ENCODE measurements at places on chromosomes 4 and X.

GRCh38 chr4:16007471-16008095 lies 44.6 kb upstream of the FGFBP2 start:
- no peak for DNase-seq

DNA sequence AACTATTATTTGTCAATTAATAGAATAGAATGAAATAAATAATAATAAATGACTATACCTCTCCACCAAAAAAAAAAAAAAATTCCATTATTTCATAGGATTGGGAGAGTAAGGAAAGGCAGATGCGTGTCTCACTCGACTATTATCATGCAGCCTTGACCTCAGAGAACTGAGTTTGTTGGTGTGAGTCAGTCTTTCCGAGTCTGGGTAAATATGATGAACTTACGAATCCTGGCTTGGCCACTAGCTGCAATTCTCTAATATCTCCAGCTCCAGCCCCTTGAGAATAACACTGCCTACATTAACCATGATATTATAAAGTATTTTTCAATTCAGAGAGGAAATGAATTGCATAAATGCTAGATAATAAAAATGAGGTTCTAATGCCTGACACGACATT lies 46.6 kb upstream of the DHX15 start:
- no peak for DNase-seq

GRCh38 chr4:99300934-99301333 lies 10.1 kb upstream of the ADH1A start:
- DNase-seq, result no peak

- DNase-seq, result no peak
Measured at GRCh38 chr4:5266991-5267390, 215.7 kb downstream of the STK32B start.

DNA sequence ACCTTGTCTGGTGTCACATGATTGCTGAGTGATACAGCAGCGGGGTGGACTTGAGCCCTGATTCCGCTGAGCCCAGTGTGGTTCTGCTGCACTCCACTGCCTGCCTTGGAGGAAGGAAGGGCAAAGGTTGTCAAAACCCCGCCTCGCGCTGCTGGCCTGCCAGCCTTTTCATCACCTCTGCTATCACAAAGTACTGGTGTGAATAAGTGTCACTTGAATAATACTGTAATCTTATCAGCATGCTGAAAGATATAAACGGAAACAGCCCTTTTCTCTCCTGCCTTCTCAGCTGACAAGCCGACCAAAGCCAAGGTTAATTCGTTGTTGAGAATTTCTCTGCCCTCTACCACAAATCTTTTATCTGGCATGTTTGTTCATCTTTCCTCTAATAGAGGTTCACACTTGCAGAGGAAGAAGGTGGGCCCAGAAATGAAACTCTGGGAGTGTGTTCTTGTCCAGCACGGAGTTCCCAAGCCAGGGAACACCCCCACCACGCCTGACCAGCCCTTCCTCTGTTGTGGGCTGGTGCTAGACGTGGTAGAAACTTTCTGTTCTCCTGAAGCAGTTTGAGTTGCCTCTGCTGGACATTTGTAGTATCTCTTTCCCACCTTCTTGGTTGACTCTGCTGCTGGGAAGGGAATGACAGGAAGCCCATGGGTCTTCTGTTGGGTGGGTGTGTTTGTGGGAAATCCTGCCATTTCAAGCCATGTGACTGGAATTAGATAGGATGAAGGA lies 21.5 kb downstream of the FHDC1 start:
- no peak for DNase-seq

DNA sequence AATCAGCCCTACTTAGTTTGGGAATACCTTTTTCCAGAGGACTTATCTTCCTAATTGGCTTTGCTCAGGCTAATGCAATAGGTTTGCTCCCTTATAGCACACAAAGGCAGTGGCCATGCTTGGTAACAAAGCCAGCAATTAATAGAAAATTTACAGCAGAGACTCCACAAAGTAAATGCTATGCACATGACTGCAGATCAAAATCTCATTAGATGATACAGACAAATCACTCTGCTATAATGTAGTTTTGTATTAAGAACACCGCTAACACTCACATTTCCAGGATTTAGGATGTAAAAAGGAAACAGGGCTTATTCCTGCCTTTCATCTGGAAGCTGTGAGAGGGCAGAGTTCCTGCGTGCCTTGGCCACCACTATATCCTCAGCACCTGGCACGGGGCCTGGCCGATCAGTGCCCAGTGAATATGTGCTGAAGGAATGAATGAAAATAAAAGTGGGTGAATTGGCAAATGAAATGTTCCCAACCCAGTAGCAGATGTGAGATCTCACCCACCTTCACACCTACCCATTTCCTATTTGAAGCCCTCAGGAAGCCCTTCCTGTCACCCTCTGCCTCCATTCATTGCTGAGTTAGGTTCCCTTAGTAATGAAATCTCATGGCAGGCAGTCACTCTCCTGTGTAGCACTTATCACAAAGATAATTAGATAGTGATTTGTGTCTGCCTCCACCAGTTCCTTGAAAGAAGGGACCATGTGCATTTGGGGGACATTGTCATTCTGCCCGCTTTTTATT lies 5.1 kb downstream of the SEPTIN6 start:
- DNase-seq, result no peak

GRCh38 chr4:68124262-68124661 lies 5.4 kb downstream of the TMPRSS11F start:
- no peak for DNase-seq

DNA sequence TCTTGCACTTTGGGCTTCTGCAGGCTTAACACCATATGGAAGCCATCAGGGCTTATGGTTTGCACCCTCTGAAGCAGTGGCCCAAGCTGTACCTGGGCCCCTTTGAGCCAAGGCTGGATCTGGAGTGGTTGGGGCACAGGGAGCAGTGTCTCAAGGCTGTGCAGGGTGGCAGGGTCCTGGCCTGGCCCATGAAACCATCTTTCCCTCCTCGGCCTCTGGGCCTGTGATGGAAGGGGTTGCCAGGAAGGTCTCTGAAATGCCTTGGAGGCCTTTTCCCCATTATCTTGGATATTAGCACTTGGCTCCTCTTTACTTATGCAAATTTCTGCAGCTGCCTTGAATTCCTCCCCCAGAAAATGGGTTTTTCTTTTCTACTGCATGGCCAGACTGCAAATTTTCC lies 134.7 kb upstream of the USP9X start:
- no peak for DNase-seq

DNA sequence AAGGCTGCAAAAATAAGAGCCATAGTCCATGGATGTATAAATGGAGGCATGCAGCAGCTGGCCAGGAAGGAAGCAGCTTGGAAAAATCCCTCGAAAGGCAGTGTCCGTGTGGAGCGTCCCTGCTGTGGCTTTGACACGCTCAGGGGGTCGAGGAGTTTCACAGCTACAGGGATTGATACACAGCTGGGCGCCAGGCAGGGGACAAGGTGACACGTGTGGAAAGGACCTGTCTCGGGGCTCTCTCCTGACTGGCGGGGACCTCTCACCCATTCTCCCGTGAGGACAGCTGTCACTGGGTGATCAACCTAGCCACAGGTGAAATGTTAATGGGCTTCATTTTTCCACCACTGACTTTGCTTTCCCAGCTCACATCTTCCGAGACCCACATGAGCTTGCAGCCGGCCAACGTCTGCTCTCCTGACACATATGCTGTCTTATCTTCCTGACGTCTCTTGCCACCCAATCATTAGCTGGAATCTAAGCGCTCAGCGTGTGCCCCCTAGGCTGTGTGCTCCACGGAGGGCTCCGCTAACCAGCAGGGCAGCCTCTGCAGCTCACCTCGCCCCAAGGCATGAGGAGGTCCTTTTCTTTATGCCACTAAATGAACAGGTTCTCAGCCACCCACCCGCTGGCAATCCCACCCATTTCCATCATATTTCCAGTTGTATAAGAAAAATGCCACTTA lies 89.4 kb upstream of the AFAP1 start:
- no peak for DNase-seq

- no peak for DNase-seq
Measured at GRCh38 chr4:102598762-102599374, 97.7 kb downstream of the NFKB1 start.

DNA sequence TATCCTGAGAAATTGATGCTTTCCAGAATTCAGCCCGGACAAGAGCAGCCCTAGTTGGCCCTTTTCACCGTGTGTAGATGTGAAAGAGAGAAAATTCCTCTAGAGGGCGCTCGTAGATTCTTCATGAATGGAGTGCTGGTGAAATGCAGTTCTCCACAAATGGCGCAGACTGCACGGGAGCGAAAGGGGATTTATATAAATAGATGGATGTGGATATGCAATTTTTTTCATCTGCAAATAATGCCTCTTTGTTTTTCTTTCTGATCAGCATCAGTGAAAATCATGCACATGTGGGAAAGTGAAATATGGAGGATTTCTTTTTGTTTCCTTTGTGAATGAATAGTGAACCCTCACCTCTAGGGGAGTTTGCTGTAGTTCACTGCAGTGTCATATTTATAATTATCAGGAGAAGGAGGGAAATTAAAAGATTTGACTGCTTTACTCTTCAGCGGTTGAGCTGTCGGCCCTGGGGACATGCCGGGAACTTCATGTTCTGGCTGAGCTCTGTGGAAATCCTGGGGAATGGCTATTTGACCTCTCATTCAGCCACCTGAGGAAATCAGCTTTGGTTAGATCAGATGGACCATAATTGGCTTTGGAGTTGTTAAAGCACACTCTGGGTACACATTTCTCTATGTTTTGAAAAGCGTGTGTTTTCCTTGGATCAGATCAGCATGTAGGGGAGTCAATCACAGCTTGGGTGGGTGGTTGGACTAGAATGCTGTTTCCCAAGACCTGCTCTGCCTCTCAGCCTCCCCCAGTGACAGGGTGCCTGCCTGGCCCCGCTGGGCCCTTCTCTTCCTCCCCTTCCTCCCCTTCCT lies 115.0 kb upstream of the SHISA3 start:
- no peak for DNase-seq

DNA sequence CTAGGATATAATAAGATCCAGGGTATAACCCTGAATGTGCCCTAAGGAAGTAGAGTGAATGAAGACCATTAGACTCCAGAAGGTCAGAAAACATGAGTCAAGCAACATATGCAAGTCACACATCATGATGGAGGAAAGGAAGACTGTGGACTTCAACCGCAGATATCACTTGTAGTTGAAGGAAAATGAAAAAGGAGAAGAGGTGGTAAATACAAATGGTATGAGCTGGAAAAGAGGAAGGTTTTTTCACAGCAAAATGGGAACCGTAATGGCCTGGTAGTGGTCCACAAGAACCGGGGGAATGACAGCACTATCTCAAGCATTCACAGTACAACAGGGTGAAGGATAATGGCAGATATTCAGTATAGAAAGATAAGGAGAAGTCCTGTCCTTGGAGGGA lies 5.2 kb upstream of the SCFD2 start:
- no peak for DNase-seq

DNA sequence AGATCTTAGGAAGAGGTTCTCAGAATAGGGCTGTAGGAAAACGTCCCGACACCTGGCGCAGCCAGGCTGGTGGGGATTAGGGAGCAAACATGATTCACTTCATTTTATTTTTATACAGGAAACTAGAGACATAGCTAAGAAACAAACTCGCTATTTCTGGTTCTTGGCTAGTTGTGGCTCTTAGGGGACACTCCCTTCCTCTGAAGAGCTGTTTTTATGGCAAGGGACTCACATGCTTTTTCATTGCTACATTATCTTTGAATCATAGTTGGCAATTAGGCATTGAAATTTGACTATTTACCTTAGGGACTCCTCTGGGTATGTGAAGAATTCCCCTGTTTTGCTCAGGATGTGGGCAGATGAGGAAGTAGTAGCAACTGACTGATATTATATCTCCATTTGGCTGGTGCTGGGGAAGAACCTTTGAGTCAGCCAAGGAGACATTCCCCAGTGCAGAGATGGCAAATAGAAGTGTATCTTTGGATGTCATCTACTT lies 174.5 kb downstream of the SMIM20 start:
- no peak for DNase-seq

DNA sequence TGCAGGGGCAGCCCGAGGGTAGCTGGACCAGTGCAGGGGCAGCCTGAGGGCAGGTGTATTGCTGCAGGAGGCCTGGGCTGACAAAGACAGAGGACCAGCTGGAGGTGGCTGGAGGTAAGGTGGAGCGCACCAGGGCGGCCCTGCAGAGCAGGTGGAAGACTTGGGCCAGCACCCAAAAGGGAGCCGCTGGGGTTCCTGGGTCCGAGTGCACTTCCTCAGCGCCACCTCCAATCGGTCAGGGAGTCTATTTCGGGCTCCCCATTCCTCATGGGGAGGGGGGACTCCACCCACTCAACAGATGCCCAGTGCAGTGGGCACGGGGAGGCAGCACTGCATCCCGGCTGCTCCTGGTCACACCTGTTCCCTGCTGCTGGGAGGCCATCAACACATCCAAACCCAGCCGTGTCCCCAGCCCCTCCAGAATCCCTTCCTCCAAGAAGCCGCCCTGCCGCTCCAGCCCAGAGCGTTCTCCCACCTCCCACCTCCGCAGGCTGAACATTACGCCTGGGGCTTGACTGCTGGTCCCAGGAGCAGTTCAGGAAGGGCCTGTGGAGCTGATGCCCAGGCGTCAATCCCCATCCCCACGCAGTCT lies 1.5 kb downstream of the LRPAP1 start:
- no peak for DNase-seq

DNA sequence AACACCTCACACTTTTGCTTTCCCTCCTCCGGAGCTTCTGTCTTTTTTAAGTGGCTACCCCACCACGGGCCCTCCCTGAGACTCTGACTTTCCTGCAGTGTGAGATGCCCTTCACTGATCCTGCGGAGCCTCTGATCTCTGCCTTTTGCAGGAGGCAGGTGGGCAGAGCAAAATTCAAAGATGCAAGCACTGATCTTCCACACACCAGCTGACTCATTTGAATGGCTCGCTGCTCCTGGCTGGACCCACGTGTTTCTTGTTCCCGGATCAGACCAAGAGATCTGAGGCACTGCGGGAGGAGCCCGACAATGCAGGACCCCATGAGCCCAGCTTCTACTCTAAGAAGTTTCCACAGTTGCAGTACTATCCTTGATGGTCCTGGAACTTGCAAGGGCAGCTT lies 1607.9 kb upstream of the TENM3 start:
- no peak for DNase-seq

GRCh38 chrX:96372313-96373046 lies 312.2 kb upstream of the DIAPH2 start:
- DNase-seq, result no peak

GRCh38 chr4:20194123-20195013 lies 57.3 kb upstream of the SLIT2 start:
- DNase-seq, result no peak

DNA sequence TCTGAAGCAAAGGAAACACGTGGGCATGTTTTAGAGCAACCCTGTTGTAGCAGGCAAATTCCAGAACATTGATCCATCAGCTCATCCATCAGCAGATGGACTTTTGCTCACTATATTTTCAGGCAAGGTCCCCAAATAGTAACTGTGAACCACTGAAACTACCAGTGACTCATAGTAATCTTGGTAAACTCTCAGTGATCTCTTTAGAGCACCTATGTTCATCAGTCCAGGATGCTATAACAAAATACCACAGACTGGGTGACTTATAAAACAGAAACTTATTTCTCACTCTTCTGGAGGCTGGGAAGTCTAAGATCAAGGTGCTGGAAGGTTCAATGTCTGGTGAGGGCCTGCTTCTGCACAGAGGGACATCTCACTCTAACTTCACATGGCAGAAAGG lies 28.9 kb upstream of the BTC start:
- no peak for DNase-seq

All from stimulated activated CD8-positive, alpha-beta memory T cell treated with anti-CD3 and anti-CD28 coated beads, Interleukin-7, amount 100 ng/mL, for 1 hour (primary cell).